Activated CD4-positive, alpha-beta T cell treated with anti-CD3 and anti-CD28 coated beads, Interleukin-2, amount 10 ng/mL, durations not matched to agents 7 days and 5 days (primary cell): ENCODE measurements at places on chromosomes 13 and 19.

DNA sequence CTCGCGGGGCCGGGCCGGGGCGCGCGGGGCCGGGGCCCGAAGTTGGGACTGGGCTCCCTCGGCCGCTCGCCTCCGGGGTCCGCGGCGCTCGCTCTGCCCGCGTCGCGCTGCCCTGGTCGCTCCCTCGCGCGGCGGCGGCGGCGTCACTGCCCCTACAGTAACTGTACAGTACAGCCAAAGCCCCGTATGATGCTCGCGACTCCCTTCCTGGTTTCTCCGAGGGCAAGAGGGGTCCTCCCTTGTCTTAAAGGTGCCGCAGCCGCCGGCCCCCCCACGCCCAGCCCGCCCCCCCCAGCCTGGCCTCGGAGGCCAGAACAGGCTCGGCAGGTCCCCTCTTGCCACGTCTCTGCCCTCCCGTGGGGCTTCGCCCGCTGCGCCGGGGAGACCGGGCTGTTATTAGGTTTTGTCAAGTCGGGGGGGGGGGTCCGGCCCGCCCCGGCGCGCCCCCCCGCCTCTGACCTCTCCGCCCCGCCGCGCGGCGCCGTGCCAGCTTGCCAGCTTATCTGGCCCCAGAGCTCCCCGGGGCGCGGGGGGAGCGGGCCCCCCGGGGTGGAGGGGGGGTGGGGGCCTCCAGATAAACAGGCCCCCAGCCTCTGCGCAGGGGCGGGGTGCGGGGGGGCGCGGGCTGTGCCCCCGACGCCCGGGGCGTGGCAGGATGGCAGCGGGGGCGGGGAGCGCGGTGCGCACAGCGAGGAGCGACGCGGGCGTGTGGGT is at the start of gene ZBTB7A:
TSS of gene ZBTB7A (minus strand) at position 218 of the 714 bp plus-strand sequence. CDS start 11,667 bp downstream, outside the sequence.
- peak; percentile 83 for DNase-seq

- DNase-seq = no peak
These were observed 25.6 kb downstream of the CARM1 start for GRCh38 chr19:10896851-10897526.

DNA sequence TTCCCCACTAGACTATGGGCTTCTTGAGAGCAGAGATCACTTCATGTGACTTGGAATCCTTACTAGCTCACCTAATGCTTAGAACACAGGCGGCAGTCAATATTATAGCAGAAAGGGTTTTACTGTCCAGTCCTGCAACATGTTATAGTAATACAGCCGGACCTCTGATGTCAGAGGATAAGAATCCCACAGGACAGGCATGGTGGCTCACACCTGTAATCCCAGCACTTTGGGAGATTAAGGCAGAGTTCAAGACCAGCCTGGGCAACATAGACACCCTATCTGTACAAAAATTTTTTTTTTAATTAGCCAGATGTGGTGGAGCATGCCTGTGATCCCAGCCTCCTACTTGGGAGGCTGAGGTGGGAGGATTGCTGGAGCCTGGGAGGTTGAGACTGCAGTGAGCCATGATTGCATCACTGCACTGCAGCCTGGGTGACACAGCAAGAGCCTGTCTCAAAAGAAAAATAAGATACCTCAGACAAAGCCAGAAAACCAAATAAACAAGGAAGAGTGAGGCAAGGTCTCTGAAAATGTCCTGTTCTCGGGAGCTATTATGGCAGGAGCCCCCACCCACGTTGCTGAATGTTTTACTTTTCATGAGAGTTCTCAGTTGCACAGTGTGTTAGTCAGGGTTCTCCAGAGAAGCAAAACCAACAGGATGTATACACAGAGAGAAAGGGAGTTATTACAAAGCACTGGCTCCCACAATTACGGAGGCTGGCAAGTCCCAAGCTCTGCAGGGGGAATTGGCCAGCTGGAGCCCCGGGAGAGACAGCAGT is 100.8 kb downstream of the UBL3 start:
- no peak for DNase-seq

DNA sequence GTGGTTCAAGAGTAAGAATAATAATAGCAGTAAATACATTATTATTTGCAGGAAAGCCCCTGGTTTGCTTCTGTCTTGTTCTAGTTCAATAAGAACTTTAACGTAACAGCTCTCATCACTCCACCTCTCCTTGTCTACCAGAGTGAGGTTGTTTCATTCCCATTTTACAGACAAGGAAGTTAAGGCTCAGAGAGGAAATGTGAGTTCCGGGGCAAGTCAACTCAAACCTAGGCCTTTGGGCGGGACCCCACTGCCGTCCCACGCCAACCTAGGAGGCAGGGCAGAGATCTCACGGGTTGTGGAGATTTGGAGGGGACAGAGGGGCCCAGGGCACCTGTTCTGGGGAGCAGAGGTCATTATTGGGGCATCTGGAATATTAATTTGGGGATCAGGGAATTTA is 1.5 kb downstream of the MAP4K1 start:
- no peak for DNase-seq

DNA sequence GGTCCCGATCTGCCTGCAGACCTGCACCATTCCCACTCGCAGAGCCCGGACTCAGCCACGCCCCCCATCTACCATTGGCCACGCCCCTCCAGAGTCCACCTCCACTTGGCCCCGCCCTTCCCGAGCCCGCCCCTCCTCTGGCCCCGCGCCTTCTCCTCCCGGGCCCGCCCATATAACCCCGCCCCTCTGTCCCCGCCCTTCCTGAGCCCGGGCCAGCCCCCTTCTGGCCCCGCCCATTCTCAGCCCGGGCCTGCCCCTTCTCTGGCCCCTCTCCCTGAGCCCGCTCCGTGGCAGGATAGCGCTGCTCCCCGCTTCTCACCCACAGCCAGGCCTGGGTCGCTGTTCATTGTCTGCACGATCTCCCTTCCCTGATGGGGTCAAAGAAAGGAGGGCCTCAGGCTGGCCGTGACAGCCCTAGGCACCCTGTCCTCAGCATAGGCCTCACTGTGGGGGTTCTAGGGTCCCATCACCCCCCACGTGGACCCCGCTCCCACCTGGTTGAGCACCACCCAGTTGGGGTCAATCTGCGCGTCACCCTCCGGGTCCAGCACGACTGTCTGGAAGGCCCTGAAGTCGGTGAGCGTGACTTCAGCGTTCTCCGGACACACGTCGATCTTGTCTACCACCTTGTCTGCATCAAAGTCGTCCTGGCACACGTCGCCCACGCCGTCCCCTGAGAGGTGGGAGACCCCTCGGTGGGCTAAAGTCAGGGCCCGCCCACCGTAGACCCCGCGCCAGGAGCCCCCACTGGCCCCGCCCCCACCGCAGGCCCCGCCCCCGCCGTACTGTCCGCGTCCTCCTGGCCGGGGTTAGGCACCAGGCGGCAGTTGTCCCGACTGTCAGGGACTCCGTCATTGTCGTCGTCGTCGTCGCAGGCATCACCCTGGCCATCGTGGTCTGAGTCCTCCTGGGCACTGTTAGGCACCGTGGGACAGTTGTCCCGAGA is 5.7 kb downstream of the COMP start:
- DNase-seq = peak; percentile 56

DNA sequence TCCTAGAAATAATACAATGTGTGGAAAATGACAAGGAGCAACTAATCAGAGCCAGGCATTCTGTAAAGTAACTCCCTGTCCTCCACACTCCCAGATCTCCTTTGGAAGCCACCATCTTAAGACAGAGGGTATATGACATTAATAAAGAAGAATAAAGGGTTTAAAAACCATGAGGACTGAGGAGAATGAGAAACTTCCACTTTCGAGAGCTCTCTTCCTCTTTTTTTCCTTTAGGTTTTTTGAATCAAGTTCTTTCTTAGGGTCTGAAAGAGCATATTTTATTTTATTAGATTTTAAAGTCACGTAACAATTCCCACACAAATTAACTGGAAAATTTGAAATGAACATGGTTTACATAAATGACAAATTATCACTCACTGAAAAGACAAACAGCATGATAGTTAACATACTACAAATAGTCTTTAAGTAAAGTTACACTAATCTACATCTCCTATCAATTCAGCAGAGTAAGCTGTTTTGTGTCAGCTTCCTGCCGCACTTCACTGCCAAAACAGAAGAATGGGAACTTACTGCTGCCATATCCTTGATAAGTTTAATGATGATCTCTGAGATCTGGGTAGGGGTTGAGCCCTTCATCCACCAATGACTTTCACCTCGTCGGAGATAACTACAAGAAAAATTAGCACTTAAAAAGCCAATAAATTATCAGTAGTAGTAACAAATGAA is 38.6 kb upstream of the FBXL3 start:
- no peak for DNase-seq

DNA sequence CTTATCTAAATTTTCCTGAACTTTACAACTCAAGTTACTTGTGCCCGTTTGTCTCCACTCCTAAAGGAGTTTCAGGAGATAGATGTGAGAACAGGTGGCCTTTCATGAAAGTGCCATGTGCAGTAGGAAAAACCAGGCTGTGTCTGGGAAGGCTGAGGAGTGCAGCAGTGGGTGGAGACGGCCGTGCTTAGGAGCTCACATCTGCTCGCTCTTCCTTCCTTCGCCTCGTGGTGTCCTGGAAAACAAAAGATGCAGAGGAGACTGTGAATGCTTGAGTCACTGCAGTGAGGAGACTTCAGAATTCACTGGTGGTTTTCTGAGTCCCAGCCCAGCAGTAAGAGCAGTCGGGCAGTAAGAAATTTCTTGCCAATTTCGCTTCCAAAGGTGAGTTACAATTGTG is 138.4 kb upstream of the RNF113B start:
- no peak for DNase-seq

DNA sequence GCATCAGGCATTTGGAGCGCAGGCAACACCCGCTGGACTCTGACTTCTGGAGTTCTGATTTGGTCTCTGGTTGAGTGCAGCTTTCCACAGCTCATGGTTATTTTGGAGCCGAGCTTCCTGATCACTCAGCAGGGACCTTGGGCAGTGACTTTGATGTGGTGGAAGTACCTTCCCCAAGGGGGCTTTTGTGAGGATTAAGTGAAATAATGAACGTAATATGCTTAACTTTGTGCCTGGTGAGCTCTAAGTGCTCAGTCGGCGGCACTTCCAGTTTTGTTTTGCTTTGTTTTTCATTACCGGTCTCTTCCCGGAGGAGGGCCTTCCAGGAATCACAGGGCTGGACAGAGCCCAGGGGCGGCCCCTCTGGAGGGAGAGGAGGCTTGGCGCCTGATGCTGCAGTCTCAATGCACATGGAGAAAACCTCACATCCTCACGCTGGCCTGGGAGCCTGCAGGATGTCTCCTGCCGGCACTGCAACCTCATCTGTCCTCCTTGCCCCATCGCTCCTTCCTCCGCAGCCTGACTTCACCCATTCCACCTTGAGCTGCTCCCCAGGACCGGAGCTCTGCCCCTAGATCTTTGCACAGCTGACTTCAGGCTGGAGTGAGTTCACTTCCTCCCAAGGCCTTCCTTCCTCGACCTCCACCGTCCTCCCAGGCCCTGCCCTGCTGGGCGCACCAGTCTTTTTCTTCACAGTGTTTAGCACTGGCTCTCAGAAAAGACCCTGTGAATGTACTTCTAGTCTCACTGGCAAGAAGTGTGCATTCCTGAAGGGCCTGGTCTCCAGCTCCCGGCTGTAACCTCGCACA is 1.5 kb downstream of the PLEKHF1 start:
- DNase-seq = peak; percentile 38

GRCh38 chr13:23765531-23765930 is 123.7 kb downstream of the MIPEP start:
- no peak for DNase-seq

GRCh38 chr13:32548837-32549236 is 10.2 kb upstream of the N4BP2L2 start:
- DNase-seq = no peak

DNA sequence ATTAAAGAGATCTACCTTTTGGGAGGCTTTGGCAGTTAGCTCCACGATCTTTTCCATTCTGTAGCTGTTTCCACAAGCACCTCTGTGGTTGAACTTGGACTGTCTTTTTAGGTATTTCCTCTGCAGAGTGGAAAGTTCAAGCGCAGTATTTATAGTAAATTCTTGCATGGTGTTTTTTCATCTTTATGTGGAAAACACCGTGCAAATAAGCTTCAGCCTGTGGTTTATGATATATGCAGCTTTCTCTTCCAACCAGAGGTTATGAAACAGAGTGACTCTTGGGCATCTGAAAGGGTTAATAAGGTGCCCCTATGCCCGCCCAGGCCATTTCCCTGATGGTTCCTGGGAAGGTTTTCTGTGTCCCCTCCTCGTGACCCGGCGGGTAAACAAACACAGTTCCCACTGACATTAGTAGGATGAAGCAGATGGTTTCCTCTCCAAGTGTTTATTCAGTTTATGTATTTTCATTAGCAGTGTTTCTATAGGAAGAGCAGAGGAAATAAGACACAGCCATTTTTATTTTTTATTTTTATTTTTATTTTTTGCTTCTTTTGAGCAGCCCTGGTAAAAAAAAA is 39.7 kb upstream of the RNF113B start:
- DNase-seq = no peak

- DNase-seq = no peak
These were observed 88.1 kb downstream of the SLC7A1 start for GRCh38 chr13:29507356-29507755.

DNA sequence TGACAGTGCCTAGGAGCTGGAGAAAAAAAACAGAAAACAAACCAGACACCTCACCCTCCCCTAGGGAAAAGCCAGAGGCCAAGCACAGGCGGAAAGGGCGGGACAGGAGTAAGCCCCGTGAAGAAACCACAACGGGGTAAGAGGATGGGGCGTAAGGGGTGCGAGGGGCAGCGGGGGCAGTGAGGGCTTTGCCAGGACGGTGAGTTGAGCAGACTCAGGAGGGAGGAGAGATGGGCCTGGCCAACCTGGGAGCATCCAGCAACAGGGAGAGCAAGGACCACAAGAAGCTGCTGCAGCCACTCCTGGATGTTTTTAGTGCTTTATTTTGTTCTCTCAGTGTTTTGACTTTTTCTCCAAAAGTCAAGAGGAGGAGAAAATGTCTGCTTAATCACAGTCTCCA is 114.1 kb upstream of the SOX1 start:
- DNase-seq = no peak

DNA sequence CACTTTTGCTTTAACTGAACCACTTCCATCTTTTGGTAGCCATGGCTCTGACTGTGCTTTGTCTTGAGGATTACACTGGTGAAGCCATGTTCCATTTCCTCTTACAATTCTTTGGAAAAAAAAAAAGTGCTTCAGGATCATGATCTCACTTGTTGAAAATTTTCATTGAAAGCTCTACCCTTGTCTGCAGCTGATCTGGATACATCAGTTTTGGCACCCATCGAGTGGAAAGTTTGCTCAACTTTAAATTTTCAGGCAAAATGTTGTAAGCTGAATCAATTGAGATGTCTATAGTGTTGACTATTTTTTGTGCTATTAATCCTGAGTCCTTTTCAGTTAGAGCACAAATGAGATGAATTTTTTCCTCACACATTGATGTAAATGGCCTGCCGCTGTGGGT is 48.3 kb upstream of the RFXAP start:
- DNase-seq = no peak

- DNase-seq = no peak
These were observed 47.3 kb downstream of the LATS2 start for GRCh38 chr13:21014139-21014501.
